Stimulated activated CD8-positive, alpha-beta memory T cell treated with anti-CD3 and anti-CD28 coated beads, Interleukin-7, amount 100 ng/mL, for 4 hours (primary cell): ENCODE measurements at places on chromosomes 16 and 17.

DNA sequence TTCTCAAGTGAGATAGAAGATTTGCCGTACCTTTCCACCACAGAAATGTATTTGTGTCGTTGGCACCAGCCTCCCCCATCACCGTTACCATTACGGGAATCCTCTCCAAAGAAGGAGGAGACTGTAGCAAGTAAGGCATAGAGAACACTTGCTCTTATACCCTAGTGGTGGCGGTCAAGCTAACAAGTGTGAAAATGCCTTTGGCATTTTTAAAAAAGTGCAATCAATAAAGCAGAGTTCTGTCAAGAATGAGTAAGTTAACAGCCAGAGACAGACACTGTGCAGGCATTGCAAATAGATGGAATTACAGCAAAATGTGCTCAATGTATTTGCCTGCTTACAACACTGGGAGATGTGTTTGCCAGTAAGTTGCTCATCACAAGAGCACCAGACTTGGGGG, 7.7 kb downstream of the MSL1 start:
- DNase-seq = no peak

GRCh38 chr16:10617662-10618420, 37.4 kb upstream of the EMP2 start:
- DNase-seq = no peak

GRCh38 chr16:15847611-15848175, 9.1 kb downstream of the MYH11 start:
- no peak for DNase-seq

GRCh38 chr16:399340-400019, 2.2 kb upstream of the DECR2 start:
- no peak for DNase-seq
